ENCODE measurements at places on chromosomes 7 and 10.

DNA sequence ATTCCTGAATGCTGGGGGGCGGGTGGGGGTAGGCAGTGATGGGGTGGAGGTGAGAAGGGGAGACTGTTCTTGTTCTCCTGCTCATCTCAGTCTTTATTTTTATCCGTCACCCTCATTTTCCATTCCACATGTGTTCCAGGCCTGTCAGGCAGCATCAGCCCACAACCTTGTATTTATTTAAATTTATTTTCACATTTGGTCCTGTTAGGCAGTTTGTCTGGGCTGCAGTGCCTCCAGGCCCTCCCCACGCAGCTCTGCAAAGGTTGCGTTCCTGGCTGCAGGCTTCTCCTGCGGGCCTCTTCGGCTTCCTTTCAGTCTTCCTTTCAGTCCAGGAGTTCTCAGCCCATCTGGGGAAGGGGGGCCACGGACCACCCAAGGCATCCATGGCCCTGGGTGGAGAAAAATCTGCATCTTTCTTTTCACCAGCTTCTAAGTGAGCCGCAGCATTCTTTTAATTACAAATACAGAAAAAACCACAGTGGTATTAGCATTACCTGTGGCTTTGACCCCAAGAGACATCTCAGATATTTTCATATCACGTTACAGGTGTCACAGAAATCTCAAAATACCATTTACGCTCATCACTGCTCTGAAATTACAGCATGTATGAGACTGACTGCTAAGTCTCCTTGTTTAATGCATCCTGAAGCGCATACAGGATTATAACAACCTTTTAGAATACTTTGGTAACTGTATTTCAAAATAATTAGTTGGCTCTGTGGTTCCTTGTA is 94.0 kb downstream of the C10orf105 start:
- no peak for DNase-seq

GRCh38 chr7:119090851-119091250 is 866.3 kb downstream of the ANKRD7 start:
- DNase-seq, result no peak

- no peak for DNase-seq
These were observed 5.3 kb downstream of the SLC35G1 start for GRCh38 chr10:93899109-93899508.

- no peak for DNase-seq
These were observed 195.0 kb upstream of the PRPS1L1 start for GRCh38 chr7:18222636-18223035.

GRCh38 chr10:58486821-58487220 is 25.9 kb upstream of the BICC1 start:
- no peak for DNase-seq

- DNase-seq, result no peak
These were observed 26.9 kb downstream of the DLG5 start for GRCh38 chr10:77899690-77900089.

- DNase-seq, result no peak
These were observed 23.2 kb downstream of the CREB3L2 start for GRCh38 chr7:137978464-137979237.

GRCh38 chr7:127799535-127800305 is 147.7 kb downstream of the SND1 start:
- DNase-seq, result no peak

DNA sequence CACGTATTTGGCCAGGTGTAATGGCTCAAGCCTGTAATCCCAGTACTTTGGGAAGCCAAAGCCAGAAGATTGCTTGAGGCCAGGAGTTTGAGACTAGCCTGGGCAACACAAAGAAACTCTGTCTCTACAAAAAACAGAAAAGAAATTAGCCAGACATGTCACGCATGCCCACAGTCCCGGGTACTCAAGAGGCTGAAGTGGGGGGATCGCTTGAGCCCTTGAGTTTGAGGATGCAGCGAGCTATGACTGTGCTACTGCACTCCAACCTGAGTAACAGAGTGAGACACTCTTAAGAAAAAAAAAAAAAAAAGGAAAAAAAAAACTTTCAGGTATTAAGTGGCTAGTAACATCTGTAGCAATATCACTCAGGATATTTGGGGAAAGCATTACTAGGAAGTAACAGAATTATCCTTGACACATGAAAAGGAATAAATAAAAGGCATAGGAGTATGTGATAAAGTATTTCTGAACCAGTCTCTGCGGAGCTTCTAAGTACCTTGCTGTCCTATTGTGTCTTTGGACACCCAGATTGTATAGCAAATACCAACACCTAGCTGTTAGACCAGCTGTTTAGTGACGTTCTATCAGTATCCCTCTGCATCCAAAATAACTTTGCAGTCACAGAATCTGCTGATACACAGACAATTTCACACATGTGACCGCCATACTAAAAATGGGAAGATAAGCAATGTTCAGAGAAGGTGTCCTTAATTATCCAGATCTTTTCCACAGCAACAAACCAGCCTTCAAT is 74.4 kb downstream of the CYTH3 start:
- no peak for DNase-seq
